ENCODE measurements at places on chromosomes 6 and 20. TPM values are rescaled to one million over a fixed set of nuclear protein-coding genes. Genes with fewer than 3 reads are reported as not detected.

DNA sequence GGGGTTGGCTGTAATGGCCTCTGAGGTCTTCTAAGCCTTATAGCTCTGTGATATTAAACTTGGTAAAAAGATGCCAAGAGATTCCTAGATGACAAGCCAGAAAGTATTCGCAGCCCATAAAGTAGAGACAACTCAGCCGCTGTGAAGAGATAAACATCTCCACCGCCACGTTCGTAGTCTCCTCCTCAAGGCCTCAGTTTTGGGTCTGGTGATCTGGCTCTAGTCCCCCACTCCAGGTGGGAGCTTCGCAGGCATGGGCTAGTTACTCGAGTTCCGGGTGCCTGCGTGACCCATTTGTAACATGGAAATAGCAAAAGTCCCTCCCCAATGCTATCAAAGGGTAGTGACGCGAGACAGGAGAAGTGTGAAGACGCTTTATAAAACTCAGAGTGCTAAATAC, 28.3 kb upstream of the AFDN start:
- DNase-seq, result no peak
- H3K4me3 ChIP-seq, result no peak overlapping the region
- H3K36me3 ChIP-seq, result no peaks in the 10 kb centered on the region
- H3K27ac ChIP-seq, result no peak overlapping the region
- H3K4me1 ChIP-seq, result peaks cover 8% of the 10 kb centered on the region

GRCh38 chr6:99246602-99247001, 102.9 kb downstream of the FAXC start:
- no peak for DNase-seq
- H3K27ac ChIP-seq, result no peak overlapping the region
- H3K4me1 ChIP-seq, result no peaks in the 10 kb centered on the region
- no peaks in the 10 kb centered on the region for H3K36me3 ChIP-seq

GRCh38 chr20:48725555-48725991, 102.2 kb downstream of the PREX1 start:
- no peak overlapping the region for H3K27ac ChIP-seq
- DNase-seq, result no peak
- H3K4me1 ChIP-seq, result peaks cover 67% of the 10 kb centered on the region
- H3K4me3 ChIP-seq, result no peak overlapping the region
- H3K27me3 ChIP-seq, result no peaks in the 10 kb centered on the region

DNA sequence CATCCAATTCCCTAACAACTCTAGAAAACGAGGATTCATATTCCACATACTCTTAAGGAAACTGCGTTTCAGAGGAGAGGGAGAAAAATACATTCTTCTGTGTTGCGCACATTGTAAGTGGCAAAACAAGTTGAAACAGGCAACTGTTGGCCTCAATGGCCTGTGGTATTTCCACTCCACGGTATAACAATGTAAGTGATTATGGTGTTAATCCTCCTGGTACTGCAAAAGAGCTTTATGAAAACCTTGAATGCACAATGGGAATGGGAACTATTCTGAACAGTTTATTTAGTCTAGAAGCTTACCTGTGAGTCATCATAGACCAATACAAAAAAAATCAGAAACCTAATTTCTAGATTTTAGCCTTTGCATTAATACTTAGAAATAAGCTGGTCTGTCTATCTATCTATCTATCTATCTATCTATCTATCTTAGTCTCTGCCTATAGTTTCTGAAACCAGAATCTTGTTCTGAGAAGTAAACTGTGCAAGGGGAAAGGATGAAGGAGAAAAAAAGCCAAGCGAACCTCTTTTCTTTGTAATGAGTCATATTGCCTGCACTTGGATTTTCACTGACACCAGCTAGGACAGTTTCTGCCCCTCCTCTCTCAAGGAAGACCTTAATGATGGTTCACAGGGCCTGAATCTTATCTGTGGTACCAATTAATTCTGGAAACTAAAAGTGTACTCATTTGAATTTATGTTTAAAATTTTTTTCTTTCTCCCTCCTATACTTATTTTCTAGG, 101.5 kb downstream of the RNF144B start:
- no peaks in the 10 kb centered on the region for H3K36me3 ChIP-seq
- no peak for DNase-seq
- H3K27ac ChIP-seq, result no peak overlapping the region
- no peaks in the 10 kb centered on the region for H3K4me1 ChIP-seq
- no peak overlapping the region for H3K4me3 ChIP-seq

DNA sequence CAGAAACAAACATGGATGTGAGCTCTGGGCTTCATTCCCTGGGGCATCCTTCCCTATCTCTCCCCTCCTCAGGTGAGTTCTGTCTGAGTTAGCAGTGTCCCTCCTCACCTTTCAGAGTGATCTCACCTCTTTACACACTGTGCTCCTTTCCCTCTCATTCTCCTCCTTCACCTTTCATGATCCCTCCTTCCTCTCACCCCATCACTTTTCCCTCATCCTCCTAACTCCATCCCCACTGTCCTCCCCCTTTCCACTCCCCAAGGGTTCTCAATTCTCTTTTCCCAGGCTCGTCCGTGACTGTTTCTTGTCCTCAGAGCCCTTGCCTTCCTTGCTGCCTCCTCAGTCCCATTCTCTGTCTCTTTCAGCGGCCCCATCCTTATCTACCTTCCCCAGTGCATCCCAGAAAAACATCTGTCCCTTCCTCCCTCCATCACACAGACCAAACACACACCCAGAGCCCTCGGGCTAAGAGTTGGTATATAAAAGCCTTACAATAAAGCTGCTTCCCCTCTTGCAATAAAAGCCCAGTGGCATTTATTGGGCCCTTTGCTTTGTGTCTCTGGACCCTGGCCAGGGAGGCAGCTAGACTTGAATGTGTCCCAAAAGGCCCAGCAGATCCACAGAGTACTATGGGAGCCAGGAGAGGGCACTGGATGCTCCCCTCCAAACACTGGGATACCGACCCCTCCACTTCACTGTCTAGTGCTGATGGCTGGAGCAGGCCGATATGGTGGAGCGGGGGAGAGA, 1.9 kb downstream of the RNF39 start:
- no peak overlapping the region for H3K27ac ChIP-seq
- peaks cover 52% of the 10 kb centered on the region for H3K27me3 ChIP-seq
- H3K4me1 ChIP-seq, result peaks cover 29% of the 10 kb centered on the region
- H3K4me3 ChIP-seq, result no peak overlapping the region

GRCh38 chr20:58128635-58129625, 99.5 kb downstream of the ANKRD60 start:
- DNase-seq, result no peak
- H3K27ac ChIP-seq, result no peak overlapping the region
- H3K4me3 ChIP-seq, result no peak overlapping the region
- H3K27me3 ChIP-seq, result peaks cover 3% of the 10 kb centered on the region

- DNase-seq, result peak; percentile 56
- peaks cover 33% of the 10 kb centered on the region for H3K36me3 ChIP-seq
- H3K4me3 ChIP-seq, result peak overlapping the region; percentile 68
- H3K27ac ChIP-seq, result peak overlapping the region; percentile 98
- H3K27me3 ChIP-seq, result no peaks in the 10 kb centered on the region
- peaks cover 17% of the 10 kb centered on the region for H3K4me1 ChIP-seq
These were observed 117.6 kb upstream of the SLC2A12 start for GRCh38 chr6:134169871-134170486.

DNA sequence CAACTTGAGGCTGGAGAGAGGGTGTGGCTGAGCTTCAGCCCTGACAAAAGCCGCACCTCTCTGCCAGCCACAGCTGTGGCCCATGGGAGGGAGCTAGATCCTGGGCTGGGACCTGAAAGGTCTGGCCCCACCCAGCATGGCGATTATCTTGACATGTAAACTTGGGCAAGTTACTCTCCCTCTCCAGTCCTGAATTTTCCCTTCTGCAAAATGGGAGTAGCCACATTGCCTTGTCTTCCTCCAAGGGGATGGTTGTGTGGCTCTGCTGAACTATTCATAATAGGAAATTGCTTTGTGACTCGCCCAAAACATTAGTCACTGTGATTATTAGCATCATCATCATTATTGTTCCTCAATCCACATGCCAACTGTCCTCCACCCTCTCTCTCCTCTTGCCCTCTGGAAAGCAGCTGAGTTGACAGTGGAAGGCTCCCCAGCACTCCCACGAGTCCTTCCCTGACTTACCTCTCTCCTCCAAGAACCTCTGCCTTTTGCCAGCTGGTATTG, 23.0 kb upstream of the RBPJL start:
- peaks cover 22% of the 10 kb centered on the region for H3K27me3 ChIP-seq
- no peak for DNase-seq
- H3K36me3 ChIP-seq, result no peaks in the 10 kb centered on the region
- no peak overlapping the region for H3K4me3 ChIP-seq
- H3K4me1 ChIP-seq, result no peaks in the 10 kb centered on the region

ALDH8A1 gene
- total RNA-seq, result not detected

OOEP gene
- total RNA-seq, result not detected

PPIL6 gene
- 4.7 TPM for total RNA-seq

UBE2C gene
- total RNA-seq, result not detected

HCK gene
- 2.1 TPM for total RNA-seq

C6orf132 gene
- total RNA-seq, result 2.1 TPM

SLC22A3 gene
- 0.76 TPM for total RNA-seq

Data from heart right ventricle (tissue), 16 donors.